ENCODE measurements at places on chromosomes 2 and 18.

- peak; percentile 47 for DNase-seq
Observed at GRCh38 chr2:164335947-164336346, 285.3 kb downstream of the GRB14 start.

- no peak for DNase-seq
Observed at GRCh38 chr2:211367711-211368110, 811.3 kb downstream of the CPS1 start.

DNA sequence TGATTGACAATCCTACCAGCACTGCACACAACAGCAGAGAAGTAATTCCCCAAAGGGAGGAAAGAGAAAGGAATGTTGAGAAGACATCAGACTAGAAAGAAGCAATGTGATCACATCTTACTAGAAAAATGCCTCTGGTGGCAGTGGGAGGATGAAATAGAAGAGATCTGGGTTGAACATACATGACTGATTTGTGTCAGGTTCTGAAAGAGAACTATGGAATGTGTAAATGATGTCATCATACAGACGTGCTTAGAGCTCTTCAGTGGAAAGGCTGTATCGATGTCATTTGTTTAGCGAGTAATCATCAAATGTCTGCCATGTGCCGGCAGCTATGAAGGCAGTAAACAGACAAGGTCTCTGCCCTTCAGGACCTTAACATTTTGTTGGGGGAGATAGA lies 24.9 kb downstream of the GORASP2 start:
- DNase-seq, result no peak

DNA sequence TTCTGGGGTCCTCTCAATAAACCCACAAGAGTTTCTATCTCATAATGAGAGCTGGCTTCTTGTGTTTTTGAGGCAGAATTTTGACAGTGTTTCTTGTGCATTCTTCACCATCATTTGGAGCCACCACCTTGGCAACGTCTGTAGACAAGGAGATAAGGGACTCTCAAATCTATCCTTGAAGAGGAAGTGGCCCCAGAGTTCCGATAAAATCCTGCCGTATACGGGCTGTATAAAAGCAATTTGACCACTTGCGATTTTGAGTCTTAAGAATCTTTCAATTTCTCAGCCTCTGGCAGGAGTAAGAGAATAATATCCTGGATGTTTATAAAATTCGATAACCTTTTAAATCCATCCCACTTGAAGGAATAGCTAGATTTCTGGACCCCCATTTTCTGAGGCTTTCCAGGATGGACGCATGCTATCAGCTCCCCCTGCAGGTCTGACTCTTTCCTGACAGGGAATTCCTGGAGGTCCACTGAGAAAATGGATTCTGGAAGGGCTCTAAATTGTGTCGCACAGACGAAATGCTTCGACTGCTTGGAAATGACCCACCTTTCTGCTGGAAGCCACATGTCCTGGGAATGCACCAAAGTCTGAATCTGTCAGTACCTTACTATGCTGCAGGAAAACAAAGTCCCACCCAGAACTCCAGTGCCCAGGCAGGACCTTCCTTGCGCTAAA lies 54.1 kb downstream of the E2F6 start:
- DNase-seq, result no peak

DNA sequence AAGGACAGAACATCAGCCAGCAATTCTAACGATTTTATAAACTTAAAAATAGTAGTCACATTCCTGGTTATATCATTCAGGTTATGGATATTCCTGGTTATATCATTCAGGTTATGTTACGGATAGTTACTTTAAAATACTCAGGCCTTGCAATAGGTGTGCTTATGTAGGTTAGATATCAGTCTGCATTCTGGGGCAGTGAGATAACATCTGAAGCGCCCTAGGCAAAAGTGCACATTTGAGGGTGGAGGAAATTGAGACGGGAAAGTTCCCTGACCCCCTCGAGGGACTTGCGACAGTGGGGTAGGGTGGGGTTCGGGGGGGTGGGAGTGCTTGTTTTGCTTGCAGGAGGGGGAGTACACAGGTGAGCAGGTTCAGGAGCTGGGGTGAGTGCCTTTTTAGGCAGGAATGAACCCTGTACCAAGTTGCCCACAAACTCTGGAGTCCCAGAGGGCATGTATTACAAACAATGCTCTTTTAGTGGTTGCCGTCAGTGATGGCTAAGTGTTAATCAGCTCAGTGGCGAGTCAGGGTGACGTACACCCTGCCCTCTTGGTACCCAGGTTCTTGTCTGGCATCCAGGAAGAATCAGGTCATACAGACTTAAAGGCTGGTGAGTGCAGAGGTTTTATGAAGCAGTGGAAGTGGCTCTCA lies 31.8 kb downstream of the CREG2 start:
- no peak for DNase-seq

GRCh38 chr2:48380208-48380607 lies 149.7 kb upstream of the STON1 start:
- DNase-seq, result no peak

GRCh38 chr2:54185105-54185504 lies 69.7 kb downstream of the ACYP2 start:
- no peak for DNase-seq

DNA sequence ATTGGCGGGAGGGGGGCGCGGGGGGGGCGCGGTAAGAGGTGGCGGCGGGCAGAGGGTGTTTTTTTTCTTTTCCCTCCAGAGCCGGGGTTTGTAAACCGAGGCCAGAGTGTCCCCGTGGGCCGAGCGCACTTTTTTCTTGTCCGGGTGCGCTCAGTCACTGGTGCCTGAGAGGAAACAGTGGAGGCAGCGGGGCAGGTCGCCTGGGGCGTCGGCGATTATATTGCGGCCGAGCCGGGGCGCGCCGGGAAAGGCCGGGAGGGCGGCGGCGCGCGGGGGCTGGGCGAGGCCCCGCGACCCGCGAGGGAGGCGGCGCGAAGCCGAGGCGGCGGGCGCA lies 275 bp downstream of the HOXD8 start:
- DNase-seq, result no peak

DNA sequence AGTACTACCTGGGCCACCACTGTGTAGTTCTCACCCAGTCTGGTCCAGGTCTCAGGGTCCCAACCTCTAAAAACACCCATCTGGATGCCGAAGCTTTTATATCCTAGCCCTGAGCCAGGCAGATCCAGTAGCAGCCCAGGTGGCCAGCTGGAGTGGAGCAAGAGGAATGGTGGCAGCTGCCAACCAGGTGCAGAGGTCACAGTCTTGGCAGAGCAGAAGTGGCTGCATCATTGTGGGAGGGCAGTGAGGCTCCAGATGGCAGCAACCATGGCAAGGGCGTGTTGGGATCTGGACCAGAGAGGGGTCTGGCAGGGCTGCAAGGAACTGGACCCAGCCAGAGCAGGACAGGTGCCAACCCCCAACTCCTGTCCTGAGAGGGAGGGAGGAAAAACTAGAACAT lies 72.2 kb upstream of the AGAP1 start:
- DNase-seq, result no peak

- DNase-seq, result no peak
Observed at GRCh38 chr2:174145827-174146226, 102.5 kb downstream of the OLA1 start.

DNA sequence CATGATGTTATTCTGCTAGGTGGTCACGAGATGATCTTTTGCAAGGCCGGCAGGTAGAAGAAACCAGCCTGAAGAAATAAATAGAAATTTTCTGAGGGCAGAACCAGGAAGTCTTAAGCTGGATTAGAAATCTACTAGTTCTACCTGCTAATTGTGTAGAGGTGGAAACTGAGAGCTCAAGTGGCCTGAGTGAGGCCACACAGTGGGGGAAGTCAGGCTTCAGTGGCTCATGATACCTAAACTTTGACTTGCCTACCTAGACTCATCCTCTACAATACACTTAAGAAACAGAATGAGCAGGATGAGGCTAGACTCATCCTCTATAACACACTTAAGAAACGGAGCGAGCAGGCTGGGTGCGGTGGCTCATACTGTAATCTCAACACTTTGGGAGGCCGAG lies 134.9 kb upstream of the NDUFV2 start:
- DNase-seq, result no peak

DNA sequence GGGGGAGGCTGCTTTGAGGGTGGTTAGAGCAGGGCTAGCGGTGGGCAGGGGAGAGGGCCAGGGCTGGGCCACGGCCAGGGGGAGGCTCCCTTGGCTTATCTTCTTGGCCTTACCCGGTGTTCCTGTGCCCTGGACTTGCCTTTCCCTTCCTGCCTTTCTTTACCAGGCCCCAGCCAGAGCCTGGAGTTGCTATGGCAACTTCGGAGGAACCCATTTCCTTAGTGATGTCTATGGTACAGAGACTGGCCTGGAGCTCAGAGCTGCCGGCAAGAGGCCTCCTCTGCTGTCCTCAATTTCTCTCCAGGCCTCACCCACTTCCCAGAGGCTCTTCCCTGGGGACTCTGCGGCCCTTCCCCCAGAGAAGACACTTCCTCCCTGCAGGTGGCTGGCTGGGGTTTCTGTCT lies 11.5 kb downstream of the SPEG start:
- no peak for DNase-seq

DNA sequence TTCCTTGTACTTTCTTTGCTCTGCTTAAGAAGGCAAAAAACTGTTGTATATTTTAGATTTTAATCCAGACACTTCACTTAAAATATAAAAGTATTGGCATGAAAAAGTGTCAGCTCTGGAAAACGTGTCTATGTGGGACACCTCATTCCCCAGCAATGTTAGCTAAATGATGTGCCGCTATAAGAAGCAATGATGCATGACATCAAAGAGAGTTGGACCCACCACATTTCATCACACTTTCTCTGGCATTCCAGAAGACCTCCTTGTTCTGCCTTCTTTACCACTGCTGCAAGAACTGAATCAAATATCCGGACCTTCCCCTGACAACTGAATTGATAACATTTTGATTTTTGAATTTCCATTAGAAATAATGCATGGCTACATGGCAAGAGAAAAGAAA lies 242.4 kb upstream of the TANK start:
- DNase-seq, result no peak

- DNase-seq, result no peak
Observed at GRCh38 chr18:79934311-79935097, 16.9 kb downstream of the SLC66A2 start.

DNA sequence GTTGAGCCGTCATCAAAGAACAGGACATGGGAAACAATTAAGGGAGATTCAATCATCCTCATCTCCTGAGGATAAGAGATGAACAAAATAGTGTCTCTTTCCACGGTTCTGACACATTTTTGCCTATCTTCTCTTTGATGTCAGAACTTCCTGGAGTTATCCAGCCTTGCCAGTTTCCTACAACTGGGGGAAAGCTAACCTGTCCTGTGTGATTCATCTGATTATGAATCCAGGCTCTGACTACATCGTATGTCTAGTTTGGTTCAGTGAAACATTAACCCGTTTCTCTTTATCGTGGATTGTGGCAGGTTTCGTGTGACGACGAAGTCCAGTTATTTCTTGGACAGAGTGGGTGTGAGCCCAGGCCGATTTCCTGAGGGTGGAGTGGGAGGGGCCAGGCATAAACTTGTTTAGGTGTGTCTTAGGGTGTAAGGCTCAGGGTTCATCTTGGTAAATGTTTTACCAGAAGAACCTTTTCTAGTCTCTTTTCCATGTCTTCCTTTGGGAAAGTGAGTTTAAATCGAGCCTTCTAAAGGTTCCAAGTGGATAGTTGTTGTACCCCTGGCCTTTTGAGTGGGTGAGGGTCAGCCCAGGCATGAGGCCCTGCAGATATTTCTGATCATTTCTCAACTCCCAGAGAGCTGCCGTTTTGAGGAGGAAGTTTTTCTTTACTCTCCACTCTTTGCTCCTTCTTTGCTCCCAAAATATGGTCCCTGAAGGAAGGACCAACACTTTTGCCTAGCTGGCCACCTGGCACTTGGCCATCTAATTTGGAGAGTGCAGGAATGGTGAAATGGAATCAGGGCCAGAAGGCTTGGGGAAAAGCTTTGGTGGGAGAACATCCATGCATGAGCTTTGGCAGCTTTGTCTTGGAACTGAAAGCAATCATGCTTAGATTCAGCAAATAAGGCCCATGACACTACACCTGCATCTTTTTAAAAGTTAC lies 50.4 kb upstream of the FZD5 start:
- DNase-seq, result no peak

GRCh38 chr2:172094294-172095145 lies 8.2 kb downstream of the DLX2 start:
- DNase-seq, result no peak

GRCh38 chr18:74274700-74275099 lies 17.1 kb downstream of the CYB5A start:
- DNase-seq, result no peak

GRCh38 chr2:11618708-11619062 lies 51.3 kb downstream of the NTSR2 start:
- no peak for DNase-seq

DNA sequence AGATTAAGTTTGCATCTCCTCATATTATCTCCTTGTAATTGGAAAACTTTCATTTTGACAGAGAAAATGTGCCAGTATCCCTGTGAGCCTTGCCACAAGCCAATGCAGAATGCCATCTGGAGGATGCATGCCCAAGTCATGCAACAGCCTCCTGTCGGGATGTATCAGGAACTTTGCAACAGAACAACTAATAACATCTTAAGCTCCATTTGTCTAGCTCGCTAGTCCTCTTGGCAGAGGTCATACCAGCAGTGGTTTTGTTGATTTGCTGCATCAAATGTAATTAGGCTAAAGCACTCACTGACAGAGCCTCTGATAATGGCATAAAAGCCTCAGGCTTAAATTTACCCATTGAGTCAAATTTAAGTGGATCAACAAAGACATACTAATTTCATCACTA lies 125.8 kb downstream of the UBE2E3 start:
- no peak for DNase-seq

DNA sequence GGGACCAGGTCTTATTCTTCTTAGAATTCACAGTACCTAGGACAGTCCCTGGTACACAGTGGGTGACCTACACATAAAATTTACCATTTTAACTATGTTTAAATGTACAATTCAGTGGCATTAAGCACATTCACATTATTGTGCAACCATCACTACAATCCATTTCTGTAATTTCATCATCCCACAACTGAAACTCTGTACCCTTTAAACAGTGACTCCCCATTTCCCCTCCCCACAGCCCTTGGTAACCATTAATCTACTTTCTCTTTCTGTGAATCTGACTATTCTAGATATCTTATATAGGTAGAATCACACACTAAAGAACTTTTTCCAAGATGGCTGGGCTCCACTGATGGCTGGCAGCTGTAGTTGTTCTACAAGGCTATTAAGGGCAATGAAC lies 41.6 kb downstream of the GFPT1 start:
- DNase-seq, result no peak

Measured in NCI-H187 treated with DMSO at 0.1 percent for 48 hours (cell line).